ENCODE measurements at places on chromosomes 2 and 18.

DNA sequence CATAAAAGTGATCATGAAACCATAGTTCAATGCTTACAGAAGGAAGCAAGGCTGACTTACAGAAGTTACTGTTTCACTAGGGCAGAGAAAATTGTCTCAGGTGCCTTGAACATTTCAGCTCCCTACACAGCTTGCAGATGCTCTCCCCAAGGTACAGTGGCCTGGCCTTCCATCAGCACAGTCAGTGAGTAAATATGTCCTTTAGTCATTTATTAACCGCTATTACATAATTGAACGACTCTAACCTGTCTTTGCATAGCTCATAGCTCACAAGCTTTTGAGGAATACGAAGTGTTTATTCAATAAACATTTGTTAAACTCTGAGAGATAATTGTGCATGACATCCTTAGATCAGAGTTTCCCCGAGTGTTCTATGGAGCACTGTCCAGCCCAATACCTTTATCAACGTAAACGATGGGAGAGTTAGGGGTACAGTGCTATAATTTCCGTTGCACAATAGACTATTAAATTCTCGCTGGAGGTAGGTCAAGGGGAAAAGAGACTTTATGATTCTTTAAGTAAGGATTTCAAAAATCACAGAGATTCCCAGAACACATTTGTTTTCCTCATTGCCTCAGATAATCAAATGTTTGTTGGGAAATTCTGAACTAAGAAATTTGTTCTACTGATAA is 677.8 kb downstream of the TSN start:
- no peak for DNase-seq

- DNase-seq, result no peak
These were observed 220.6 kb downstream of the SETBP1 start for GRCh38 chr18:44901283-44901682.

DNA sequence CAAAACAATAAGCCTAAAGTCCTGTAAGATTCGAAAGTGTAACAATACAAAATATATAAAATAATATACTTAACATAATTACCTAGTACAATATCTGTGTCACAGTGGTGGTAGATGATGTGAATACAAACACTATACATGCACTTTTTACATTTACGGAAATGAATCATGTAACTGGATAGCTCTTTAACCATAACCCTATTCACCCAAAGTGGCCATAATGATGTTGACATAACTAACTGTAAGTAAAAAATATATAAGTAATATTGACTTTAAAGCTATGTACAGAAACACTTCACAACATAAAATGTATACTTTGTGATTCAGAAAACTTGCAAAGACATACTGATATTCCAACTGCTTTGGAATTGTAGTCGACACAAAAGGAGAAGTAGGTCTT is 616.9 kb upstream of the SLC8A1 start:
- DNase-seq, result no peak

DNA sequence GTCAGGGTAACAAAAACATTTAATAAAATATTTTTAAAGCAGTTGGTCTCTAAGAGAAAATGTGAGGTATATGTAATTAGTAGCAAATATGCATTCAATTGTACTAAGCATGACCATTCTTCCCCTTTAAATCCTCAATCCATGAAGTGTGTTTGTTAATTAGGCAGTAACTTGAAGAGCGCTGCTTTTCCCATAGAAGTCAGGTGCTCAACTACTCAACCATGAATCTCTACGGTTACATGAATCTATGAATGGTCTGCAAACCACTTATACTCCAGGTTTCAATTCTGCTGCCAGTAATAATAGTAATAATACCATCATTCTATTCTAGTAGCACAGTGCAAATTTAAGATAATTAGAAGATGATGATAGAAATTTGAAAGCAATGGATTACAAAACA is 55.8 kb downstream of the SLC8A1 start:
- no peak for DNase-seq

- DNase-seq, result peak; percentile 23
These were observed 10.0 kb upstream of the ZNF396 start for GRCh38 chr18:35387152-35387571.

GRCh38 chr2:60296219-60296955 is 257.1 kb downstream of the BCL11A start:
- no peak for DNase-seq

GRCh38 chr2:146837857-146838256 is 1007.0 kb upstream of the ACVR2A start:
- peak; percentile 41 for DNase-seq

GRCh38 chr2:218008060-218009040 is 5.6 kb upstream of the TNS1 start:
- DNase-seq, result no peak

- DNase-seq, result no peak
These were observed 5.4 kb downstream of the SOX11 start for GRCh38 chr2:5697562-5697961.

- DNase-seq, result peak; percentile 78
These were observed 105.4 kb upstream of the LGALSL start for GRCh38 chr2:64348386-64349130.

DNA sequence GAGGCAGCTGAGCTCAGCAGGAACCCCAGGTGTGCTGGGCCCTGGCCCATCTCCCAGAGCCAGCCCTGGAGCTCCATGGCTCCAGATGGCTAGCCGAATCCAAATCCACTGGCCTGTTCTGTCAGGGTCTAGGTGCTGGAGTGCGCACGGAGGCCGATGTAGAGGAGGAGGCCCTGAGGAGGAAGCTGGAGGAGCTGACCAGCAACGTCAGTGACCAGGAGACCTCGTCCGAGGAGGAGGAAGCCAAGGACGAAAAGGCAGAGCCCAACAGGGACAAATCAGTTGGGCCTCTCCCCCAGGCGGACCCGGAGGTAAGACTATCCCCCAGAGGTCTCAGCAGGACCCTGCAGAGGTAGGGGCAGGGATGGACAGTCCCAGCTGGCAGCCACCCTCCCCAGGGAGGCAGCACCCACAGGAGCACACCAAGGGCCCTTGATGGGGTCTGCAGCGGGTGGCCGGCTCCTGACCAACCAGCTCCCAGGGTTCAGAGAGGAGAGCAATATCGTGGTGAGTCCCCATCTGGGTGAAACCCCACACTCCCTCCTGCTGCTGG is 26.1 kb upstream of the PRLH start:
- DNase-seq, result no peak

DNA sequence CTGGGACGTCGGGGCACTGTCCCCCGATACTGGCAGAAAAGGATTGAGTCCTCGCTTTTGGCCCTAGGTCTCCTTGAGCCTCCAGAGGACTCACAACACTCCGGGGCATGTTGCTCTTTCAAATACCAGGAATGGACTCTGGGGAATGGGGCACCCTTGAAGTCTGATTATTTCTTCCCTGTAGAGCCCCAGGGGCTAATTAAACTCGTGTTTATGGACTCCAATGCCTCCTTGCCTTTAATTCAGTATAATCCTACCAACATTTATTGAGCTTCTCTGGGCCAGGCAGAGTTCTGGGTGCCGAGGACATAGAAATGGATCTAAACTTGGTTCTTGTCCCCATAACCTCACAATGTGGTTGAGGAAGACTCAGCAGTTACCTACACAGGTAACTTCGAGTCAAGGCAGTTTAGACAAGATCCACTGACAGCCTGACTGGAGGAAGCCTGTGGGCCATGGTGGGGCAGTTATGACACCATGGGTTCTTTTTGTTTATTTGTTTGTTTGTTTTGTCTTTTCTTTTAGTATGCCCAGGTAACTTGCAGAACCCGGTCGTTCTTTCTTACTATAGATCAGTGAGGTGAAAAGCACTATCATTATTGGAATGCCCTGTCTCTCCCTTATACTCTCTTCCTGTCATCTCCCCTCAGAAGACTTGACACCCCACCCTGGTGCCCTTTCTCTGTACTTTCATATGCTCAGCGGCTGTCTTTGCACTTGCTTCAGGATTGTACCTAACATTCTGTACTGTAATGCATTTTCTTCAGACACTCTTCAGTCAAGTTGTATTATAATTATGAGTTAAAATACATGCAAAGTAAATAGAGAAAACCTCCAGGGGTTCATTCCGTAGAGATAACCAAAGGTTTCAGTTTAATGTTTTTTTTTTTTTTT is 3.2 kb downstream of the CFLAR start:
- DNase-seq, result peak; percentile 57

DNA sequence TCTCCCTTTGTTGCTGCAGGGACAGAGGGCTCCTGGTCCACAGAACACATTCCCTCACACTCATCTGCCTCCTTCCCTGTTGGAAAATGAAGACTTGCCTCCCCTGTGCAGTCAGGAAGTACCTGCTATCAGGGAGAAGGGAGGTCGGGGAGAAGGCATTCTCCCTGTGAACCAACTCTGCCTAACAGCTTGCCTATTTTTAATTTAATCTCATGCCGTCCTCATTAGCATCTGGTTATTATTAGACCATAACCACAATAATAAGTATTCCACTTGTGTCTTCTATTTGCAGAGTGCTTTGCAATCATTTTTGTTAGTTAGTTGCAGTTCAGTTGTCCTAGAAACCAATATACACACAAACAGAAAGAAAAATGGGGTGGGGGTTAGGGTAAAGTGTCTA is 232.6 kb upstream of the SKOR2 start:
- DNase-seq, result no peak

DNA sequence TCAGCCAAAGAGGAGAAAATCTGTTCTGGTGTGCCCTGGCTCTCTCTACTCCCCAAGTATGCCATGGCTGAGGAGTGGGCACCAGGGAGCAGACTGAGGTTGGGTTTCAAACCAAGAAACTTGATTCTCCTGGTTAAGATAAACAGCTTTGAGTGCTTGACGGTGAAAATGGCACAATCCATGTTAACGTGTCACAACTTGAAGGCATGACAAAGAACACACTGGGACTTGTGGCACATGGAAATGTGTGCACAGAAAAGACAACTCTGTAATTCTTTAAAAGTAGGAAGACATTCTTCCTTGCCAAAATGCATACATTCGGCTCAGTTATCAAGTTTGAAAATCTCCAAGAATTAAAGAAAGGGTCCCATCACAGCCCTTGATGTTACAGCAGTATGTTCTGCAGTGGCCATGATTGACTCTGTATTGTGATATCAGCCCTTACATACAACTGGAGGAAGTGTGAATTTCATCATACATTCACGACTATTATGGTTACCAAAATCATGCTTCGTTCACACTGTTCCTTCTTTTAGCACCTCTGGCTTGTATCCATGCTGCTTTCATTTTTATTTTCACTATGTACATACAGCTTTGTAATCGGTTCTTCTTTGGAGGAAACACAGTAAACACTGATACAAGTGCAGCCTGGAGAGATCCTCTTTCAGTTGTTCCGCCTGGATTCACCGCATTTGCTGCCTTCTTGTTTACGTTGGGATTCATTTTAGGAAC is 15.6 kb upstream of the ACTG2 start:
- no peak for DNase-seq

- DNase-seq, result no peak
These were observed 74.7 kb downstream of the BMPR2 start for GRCh38 chr2:202450785-202451184.

GRCh38 chr2:12824778-12825379 is 108.1 kb downstream of the TRIB2 start:
- DNase-seq, result peak; percentile 19

Measured in lung microvascular endothelial cell (primary cell).